ENCODE measurements at places on chromosomes 16 and 17.

GRCh38 chr16:17379121-17379571 is 91.6 kb downstream of the XYLT1 start:
- DNase-seq, result no peak

- no peak for DNase-seq
Observed at GRCh38 chr17:50908140-50908859, 42.1 kb upstream of the TOB1 start.

DNA sequence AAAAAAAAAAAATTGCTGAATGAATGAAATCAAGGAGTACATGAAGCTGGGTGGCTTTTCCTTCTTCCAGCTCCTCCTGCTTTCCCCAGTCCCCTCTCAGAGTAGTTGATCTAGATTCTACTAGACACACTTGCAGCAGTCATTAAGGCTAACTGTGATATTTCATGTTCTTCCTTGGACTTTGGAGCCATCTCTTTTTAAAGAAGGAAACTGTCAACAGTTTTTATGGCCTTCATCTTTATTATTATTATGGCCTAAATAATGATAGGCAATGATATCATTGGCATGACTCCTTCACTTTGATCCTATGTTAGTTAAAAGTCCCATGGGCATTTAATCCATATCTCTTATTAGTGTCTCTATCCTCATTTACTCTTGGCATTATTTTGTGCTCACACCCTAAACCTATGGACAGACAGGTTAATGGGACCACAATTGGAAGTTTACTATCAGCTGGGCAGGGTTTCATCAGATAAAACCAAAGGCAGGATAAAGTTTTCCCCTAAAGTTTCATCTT is 9.7 kb downstream of the C17orf78 start:
- DNase-seq, result no peak

- no peak for DNase-seq
Observed at GRCh38 chr16:17470182-17470907, 415 bp downstream of the XYLT1 start.

- no peak for DNase-seq
Observed at GRCh38 chr17:39208893-39209292, 8.8 kb downstream of the RPL19 start.

DNA sequence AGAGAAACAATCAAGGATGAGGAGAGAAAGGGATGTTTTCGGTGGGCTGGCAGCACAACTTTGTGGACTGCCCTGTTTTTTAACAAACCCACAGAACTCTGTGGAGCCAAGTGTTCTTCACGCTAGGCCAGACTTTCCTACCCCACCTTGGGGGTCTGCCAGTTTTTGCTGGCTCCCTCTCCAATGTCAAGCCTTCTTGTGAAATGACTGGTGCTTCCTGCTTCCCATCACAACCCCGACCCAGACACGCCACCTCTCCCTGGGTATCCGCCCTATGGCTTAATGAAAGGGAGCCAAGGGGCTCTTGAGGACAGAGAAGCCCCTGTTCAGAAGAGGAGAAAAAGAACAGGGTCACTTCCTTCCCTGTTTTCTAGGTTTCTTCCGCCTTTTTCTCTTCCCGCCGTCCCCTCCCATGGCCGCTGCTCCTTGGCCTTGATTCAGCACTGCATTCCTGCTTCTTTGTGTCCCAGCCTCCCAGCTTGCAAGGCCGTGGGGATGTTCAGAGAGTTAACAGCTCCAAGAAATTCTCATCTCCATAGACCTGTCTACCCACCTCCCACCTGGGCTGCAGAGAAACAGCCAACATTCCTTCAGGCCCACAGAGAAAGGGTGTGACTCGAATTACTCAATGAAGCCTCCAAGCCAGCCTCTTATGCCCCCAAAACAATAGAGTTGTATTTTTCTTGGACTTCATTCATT is 16.5 kb upstream of the SOX9 start:
- DNase-seq, result no peak

Data from NCI-H1436 treated with DMSO at 0.1 percent for 48 hours (cell line).